SK-N-MC (cell line): ENCODE measurements at places on chromosomes 1 and 21.

DNA sequence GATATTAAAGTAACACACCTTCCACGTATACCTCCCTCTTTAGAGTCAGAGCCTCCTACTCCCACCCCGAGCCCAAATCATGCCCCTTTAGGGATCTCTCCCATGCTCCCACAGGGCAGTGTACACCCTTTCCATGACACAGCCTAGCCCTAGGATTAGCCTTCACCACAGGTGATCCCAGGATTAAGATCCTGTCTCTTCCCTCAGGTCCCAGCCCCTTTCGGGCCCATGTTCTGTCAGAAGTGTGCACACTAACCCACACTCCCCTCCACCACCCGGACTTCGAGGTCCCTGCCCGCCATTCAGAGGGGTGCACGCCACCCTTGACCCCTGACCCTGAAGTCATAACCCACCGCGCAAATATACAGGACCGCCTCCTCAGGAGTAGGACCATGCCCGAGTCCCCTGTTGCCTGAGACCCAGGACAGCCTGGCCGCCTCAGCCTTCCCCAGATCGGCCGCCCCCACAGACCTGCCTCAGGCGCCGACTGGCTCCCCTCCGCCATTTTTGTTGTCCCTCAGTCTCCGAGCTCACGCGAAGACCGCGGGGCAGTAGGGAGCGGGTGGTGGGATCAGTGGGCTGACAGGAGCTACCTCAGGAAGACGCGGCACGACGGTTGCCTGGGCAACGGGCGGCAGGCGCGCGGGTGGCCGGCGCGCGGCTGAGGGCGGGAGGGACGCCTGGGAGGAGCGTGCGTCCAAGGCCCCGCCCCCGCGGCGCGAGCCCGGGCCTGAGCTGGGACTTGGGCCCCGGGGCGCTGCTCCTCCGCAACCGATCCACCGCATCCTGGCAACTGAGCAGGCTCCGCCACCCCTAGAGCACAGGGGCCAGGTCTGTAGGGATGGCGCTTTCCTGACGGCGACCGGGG, at the start of gene AGBL4:
Gene AGBL4, minus strand, starts transcription at position 663 of the 868 bp plus-strand sequence.
- DNase-seq: no peak

- no peak for DNase-seq
These were observed 55.7 kb upstream of the RUNX3 start for GRCh38 chr1:24985737-24986136.

DNA sequence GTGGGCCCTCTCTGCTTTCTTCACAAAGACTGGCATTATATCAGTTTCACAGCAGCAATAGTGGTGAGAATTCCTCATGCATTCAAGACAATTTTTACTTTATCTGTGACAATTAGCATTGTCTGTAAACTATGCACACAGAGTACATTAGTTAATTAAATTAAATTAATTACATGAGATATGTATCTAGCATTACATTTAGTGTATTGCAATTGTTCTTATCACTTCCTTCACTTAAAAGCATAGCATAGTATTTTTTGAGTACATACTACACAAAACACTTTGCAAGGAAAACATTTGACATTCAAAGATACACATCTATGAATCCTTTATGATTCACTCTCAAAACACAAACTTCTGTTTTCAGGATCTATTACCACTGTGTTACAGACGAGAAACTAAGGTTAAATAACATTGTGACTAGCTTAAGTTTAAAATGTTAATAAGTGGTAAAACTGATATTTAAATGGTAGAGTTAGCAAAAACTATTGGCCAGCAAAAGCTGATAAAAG, 1542.6 kb downstream of the PLA2G4A start:
- no peak for DNase-seq

- DNase-seq: no peak
These were observed 61.9 kb downstream of the DNTTIP2 start for GRCh38 chr1:93816970-93817678.

- DNase-seq: no peak
These were observed 120.7 kb downstream of the BACH1 start for GRCh38 chr21:29419422-29419821.

DNA sequence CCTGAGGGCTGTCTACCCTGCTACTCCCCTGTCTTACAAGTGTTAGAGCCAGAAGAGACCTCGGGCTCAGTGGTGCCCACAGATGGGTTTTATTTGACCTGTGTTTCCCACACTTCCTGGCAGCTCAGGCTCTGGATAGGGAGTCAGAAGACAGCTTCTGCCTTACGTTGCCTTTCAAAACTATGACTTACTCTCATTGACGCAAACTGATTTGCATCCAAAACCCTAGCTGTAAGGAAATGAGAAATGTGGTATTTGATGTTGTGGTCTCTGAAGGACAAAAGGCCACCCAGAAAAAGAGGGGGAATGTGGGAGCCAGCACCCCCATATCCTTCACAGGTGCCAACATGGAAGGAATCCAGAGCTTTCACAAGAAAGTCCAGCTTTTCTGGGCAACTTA, 180.2 kb downstream of the ATG4C start:
- DNase-seq: no peak

GRCh38 chr1:180616439-180616838, 15.4 kb upstream of the XPR1 start:
- no peak for DNase-seq

- DNase-seq: no peak
These were observed 66.0 kb upstream of the SLC25A33 start for GRCh38 chr1:9473032-9473807.

DNA sequence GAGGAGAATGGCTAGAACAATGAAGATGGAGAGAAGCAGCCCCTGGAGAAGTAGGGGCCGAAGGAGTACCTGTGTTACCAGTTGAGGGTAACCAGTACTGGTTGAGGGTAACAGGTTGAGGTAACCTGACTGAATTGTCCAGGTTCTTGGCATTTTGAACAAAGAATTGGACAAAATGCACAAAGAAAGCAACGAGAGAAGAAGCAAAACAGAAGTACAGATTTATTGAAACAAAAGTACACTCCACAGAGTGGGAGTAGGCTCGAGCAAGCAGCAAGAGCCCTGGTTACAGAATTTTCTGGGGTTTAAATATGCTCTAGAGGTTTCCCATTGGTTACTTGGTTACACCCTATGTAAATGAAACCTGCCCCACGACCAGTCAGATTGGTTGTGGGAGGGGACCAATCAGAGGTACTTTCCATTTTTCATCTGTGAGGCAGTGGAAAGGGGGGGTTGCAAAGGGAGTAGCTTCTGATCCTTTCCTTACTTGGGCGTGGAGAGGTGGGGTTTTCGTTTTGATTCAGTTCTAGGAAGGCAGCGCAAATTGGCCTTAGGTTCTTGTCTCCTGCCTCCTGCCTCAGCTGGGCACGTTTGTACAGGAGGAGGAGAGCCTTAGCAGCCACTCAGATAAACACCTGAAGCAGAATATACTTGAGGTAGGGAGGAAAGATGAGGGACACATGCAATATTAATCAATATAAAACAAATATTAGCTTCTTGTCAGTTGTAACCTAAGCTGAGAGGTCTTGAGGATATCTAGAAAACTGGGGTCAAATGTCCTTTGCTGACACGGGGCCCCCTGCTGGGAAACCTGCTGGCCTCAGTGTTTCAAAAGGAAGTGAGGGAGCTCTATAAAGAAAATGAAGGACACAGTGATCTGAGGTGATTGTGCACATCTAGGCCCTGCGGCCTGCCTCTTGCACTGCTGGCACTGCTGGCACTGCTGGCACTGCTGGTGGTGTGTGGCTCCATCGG, 14.3 kb upstream of the LSM10 start:
- no peak for DNase-seq

- DNase-seq: no peak
These were observed 10.9 kb downstream of the SEMA4A start for GRCh38 chr1:156164125-156164831.

GRCh38 chr1:194039578-194039977, 853.2 kb upstream of the B3GALT2 start:
- no peak for DNase-seq

GRCh38 chr1:9472386-9473031, 66.8 kb upstream of the SLC25A33 start:
- DNase-seq: no peak

DNA sequence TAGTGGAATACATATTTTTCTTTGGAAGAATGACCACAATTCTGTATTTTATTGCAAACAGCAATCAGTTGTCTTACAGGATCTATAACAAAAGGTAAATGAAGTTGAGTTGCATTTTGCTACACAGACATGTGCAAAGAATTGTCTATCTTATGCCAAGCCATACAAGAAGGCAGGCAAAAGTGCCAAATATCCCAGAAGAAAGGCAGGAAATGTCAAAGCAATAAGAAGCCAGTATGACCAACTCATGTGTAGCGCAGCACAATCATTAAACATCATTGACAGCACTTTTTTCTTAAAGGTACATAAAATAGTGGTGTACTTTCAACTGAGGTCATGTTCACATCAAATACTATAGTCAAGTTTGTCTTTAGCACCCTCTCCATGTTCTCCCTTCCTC, 42.7 kb downstream of the NIBAN1 start:
- DNase-seq: no peak

- no peak for DNase-seq
These were observed 316 bp downstream of the AP4B1 start for GRCh38 chr1:113904293-113904673.

- DNase-seq: no peak
These were observed 4.2 kb downstream of the SH2D2A start for GRCh38 chr1:156812293-156812990.

GRCh38 chr1:212700223-212700891, 717 bp upstream of the BATF3 start:
- no peak for DNase-seq

- no peak for DNase-seq
These were observed 328.0 kb downstream of the TGFB2 start for GRCh38 chr1:218673170-218673569.

DNA sequence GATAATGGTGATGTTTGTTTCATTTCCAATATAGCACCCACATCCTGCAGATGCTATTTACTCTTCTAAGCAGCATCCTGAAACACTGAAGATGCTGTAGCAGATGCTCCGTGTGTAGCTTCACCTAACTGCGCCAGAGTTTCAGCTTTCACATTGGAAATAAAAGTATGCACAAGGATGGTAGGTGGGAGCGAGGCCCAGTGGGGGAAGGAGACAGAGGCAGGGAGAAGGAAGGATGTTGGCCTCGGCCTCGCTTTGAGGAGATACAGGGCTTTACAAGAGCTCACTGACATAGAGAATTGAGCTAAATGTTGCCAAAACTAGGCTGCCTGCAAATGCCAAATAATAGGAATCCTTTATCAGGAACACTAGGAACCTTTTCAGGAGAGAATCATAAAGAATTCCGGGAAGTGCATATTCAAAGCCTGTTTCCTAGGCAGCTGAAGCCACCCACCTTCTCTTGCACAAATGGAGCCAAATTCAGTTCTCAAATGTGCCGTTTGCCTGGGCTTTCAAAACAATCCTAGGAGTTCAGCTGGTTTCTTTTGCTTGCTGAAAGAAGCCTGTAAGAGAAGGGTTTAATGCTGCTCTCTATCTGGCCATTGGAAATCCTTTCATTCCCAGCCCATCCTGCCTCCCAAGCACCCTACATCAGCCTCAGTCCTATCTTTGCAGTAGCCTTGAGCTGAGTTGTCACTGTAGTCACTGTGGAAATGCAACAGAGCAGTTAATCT, 135.4 kb upstream of the ATP1B1 start:
- DNase-seq: no peak

GRCh38 chr1:89331890-89332289, 32.0 kb upstream of the GBP6 start:
- no peak for DNase-seq

GRCh38 chr1:11708554-11709350, 17.2 kb downstream of the DRAXIN start:
- no peak for DNase-seq

GRCh38 chr1:109863667-109864046, 47.0 kb upstream of the CSF1 start:
- DNase-seq: no peak

GRCh38 chr1:170790175-170790574, 126.2 kb downstream of the PRRX1 start:
- no peak for DNase-seq

GRCh38 chr1:158607296-158607695, 2.2 kb downstream of the OR10Z1 start:
- DNase-seq: no peak

DNA sequence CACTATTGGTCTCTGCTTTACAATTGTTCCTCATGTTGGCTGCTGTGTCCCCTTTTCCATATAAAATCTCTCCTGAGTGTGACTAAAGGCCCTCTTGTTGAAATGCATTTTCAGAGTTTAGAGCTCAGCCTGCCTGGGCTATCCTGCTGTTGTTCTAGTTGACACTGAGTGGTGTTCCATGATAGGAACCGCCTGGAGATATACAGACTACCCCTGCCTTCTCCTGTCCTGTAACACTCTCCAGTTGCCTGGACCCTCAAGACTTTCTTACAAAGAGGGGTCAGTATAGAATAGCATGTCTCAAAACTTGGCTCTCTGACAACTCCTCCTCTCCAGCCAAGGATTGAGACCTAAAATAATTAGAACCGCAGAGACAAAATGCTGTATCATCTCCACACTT, 152.0 kb upstream of the POU3F1 start:
- DNase-seq: no peak

- no peak for DNase-seq
These were observed 63.7 kb downstream of the NVL start for GRCh38 chr1:224266105-224266914.

DNA sequence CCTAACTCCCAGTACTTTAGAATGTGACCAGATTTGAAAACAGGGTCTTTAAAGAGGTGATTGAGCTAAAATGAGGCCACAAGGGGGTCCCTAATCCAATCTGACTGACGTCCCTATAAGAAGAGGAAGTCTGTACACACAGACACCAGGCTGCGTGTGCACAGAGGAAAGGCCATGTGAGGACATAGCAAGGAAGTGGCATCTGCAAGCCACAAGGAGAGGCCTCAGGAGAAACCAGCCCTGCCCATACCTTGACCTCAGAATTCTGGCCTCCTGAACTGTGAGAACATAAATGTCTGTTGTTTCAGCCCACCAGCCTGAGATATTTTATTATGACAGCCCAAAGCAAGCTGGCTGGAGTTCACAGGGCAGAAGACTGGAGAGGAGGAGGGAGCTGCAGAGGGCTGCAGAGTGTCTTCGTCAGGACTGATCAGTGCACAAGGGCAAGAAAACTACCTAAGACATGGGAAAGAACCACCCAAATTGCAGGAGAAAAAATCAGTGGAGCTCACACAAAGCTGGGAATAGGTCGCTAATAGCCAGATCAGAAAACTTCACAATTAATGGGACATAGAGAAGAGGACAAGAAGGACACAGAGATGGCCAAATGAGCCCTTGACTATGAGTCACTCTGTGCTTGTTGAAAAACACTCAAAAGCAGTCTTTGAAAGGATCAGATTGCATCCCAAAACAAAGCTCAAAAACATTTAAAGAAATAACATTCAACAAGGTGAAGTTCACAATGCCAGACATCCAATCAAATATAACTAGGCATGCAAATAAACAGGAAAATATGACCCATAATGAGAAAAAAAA, 14.1 kb upstream of the WNT9A start:
- DNase-seq: no peak
